ENCODE measurements at places on chromosomes 7 and 10. TPM values are rescaled to one million over a fixed set of nuclear protein-coding genes. Genes with fewer than 3 reads are reported as not detected.

DNA sequence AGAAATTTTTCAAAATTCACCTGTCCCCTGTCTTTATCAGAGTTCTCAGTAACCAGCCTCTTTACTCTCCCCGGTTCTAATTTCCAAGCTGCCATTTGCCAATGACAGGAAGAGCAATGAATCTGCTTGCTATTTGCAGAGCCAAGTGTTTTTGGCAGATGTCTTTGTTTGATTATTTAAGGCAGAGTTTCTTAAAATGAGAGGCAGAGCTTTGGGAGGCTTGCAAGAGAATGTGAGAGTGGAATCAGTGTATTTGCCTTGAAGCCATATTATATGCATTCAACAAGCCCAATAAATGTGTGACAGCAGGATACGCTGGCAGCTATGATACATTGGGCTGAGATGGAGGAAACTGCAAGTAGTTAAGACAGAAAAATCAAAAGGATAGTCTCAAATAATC lies 196.5 kb downstream of the PHF14 start:
- DNase-seq, result no peak

- no peak for DNase-seq
Observed at GRCh38 chr7:100895701-100895955, at the start of gene ACHE. Gene ACHE, minus strand, starts transcription at chr7:100895888. Its CDS starts 1,656 bp downstream, at chr7:100894232.

CDHR1 gene
- total RNA-seq, result 0.40 TPM

DNA sequence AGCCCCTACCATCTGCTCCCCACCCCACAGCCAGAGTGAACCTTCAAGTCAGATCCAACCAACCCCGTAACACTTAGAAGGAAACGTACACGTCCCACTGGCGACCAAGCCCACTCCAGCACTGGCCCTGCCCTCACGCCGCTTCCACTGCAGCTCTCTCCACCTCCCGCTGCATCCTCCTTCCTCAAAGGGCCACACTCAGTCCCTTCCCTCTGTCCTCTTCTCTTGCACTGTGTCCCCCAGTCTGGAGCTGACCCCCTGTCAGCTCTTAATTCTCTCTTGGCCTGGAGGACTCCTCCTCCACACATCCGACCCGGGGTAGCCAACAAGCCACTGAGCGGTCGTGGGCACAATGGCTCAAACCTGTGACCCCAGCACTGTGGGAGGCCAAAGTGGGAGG lies 85.8 kb downstream of the PROSER2 start:
- no peak for DNase-seq

GRCh38 chr7:159116581-159117339 lies 27.9 kb downstream of the VIPR2 start:
- DNase-seq, result no peak

AGBL3 gene
- 3.3 TPM for total RNA-seq

SFTPA1 gene
- not detected for total RNA-seq

AKR1D1 gene
- total RNA-seq, result not detected

GRCh38 chr7:118755067-118755625 lies 530.6 kb downstream of the ANKRD7 start:
- DNase-seq, result no peak

NKX6-2 gene
- total RNA-seq, result not detected

DNA sequence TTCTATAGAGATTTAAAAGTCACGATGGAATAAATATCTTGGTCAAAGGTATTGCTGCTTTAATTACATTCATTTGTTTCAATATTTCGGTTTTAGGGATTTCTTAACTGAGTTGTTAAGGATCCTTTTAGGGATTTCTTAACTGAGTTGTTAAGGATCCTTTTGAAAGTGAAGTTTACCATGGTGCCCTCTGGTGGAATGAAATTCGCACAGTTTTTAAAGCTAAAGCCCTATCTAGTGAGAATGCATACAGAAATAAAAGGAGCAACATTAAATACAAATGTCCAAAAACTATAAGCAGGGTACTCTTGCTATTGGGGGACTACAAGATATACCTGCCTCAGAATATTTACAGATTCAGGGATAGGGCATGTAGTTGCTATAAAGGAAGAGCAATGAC lies 193.7 kb downstream of the RNLS start:
- DNase-seq, result no peak

H2BK1 gene
- not detected for total RNA-seq

DNA sequence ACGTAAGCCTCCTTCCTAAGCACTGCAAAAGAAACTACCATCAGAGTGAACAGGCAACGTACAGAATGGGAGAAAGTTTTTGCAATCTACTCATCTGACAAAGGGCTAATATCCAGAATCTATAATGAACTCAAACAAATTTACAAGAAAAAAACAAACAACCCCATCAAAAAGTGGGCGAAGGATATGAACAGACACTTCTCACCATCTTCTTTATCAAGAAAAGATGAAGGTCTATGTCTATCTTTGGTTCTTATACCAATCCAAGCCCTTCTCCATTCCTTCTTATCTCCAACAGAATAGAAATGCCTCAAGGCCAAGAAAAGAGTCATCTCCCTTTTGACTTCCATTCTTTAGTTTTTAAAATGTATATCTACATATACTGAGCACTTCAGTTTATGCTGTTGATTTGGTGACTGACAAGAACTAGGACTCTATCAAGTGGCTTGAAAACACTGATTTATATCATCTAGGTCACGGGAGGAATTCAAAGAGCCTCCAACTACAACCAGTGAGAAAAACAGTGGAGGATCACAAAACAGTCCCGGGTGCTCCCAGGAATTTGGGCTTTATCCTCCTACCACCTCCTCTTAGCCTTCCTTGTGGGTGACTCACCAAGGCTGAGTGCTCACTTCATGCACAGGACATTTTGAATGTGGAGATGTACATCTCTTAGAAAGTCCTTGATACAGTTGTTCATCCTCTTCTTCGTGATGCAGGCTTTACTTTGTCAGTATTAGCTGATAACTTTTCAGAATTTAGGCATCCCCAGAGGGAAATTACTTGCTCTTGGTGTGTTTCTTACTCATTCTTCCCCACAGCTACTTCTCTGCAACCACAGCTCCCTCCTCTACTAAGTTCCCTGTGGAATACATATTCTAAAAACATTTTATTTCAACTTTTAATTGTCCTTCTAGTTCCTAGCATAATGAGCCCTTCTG lies 15.4 kb downstream of the TAS2R41 start:
- no peak for DNase-seq

GRCh38 chr10:97069576-97070362 lies 116.0 kb downstream of the SLIT1 start:
- DNase-seq, result peak; percentile 61

DNA sequence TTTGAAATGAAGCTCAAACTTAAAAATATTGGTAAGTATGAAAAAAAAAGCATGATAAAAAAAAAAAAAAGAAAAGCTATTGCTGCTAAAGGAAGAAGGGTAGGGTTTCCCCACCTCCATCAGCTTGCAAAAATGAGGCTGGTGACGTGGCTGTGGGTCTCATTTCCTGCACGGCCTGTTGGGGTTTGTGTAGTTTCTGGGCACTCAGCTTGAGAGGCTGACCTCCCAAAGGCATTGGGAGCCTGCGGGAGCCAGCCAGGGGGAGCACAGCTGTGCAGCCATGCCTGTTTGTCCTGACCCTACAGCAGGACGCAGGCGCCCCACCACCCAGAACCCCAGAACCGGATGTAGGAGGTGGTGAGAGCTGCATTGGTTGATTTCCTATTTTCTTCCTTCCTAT lies 48.8 kb upstream of the CARD11 start:
- peak; percentile 91 for DNase-seq

CALCR gene
- not detected for total RNA-seq

ASB10 gene
- not detected for total RNA-seq

- DNase-seq, result no peak
Observed at GRCh38 chr7:15620491-15621185, 58.8 kb upstream of the AGMO start.

DNA sequence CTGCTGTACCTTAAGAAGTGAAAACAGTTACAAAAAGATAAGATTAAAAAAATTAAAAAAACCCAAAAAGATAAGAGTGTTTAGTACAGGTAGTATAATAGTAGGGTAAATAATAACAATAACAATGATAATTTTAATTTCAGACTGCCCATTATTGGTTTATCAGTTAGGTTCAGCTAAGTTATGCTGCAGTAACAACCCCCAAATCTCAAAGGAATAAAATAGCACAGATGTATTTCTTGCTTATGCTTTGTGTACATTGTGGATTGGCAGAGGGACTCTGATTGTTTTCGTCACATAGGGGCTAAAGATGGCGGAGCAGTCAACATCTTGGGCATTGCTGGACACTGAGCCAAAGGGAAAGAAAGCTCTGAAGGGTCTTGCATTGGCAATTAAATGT lies 264.6 kb downstream of the LRMDA start:
- DNase-seq, result no peak

DNA sequence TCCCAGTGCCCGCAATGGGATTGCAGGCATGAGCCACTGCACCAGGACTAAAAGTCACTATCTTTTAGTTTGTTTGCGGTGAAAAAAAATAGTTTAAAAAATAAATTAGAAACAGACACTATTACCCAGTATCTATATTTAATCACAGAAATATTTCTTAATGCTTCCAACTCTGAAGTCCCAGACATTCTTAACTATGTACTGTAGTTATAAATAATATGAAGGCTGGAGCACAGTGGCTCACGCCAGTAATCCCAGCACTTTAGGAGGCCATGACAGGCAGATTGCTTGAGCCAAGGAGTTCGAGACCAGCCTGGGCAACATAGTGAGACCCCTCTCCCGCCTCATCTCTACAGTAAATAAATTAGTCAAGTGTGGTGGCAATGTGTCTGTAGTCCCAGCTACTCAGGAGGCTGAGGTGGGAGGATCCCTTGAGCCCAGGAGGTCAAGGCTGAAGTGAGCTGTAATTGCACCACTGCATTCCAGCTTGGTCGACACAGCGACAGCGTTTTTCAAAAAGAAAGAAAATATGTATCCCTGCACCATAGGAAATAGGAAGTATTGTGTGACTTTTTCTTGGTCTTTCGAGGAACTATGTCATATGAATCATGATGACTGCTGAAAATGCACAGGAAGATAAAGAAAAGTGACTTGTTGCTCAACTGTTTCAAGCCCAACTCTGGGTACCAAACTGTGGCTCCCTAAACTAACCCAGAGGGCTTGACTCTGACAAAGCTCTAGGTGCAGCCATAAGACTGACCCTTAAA lies 74.9 kb upstream of the STEAP1B start:
- DNase-seq, result no peak

- DNase-seq, result no peak
Observed at GRCh38 chr7:77327067-77327931, 88.8 kb downstream of the GSAP start.

- no peak for DNase-seq
Observed at GRCh38 chr10:120131183-120131582, 238.7 kb downstream of the SEC23IP start.

IGFBP1 gene
- not detected for total RNA-seq

DNA sequence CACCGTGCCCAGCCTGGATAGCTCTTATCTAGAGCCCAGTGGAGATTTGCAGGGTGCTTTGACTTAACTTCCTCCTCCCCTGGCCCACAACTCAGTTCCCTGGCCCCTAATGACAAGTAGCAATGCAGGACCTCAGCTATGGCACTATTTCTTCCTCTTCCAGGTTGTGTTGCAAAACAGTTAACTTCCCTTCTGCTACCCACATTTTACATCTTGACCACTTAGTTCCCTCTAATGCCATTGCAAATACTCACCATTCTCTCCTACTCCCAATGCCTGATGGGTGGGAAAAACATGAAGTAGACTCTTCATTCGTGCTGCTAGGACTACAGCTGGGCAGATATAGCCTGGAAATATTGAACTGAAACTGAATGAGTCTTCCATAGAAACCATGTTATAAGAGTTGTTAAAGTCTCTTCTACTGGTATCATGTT lies 39.1 kb upstream of the FGL2 start:
- DNase-seq, result no peak

GRCh38 chr7:92072121-92072520 lies 62.2 kb downstream of the CYP51A1 start:
- DNase-seq, result no peak

SHH gene
- total RNA-seq, result not detected

- DNase-seq, result peak; percentile 40
Observed at GRCh38 chr7:129169171-129169671, 19.2 kb upstream of the SMO start.

- DNase-seq, result no peak
Observed at GRCh38 chr7:92052684-92053083, 81.6 kb downstream of the CYP51A1 start.

GNG11 gene
- not detected for total RNA-seq

DNA sequence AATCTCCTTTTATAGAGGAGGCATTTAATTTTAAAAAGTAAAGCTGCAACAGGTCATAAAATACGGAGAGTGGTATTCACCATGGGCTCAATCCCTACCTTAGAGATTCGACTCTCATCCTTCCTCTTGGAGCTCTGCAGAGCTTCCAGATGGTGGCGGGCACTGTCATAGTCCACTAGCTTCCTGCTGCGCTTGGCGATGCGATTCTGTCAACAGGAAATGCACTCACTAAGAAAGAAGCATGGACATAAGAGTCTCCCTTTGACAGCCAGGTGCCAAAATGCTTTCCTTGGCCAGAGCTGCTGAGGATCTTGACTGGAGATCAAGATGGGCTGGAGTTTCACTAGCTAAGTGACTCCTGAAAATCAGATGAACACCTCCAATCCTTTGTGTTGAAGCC lies 154.4 kb downstream of the AMPH start:
- no peak for DNase-seq

DNA sequence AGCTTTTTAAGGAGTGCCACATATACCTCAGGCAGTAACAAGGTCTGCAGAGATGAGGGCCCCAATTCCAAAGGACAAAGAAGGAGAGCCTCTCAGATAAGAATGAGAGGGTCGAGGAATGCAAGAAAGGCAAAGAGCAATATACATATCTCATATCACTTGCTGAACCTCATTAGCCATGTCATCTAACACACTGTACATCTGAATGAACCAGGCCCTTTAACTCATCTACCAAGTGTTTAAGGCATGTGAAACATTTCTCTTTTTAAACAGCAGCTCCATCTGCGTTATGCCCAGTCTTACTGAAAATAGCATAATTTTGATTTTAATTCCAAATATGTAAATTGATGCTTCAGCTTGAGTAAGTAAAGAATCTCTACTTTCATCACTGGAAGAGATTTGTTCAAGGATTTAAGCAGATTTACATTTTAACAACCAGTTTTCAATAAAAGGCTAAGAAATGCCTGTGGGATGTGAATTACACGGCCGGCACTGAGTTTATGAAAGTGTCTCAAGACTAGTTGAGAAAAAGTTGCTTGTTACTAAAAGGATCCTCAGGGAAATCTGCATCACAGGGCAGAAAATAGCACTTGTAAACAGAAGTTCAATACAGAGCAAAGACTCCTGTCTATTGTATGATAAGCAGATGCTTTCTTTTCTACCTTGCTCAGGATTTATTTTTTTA lies 123.8 kb upstream of the SLC26A5 start:
- no peak for DNase-seq

GRCh38 chr10:7855205-7855604 lies 36.9 kb downstream of the TAF3 start:
- no peak for DNase-seq

PRLHR gene
- total RNA-seq, result not detected

- peak; percentile 49 for DNase-seq
Observed at GRCh38 chr10:78630944-78631838, 437.6 kb upstream of the ZMIZ1 start.

DNA sequence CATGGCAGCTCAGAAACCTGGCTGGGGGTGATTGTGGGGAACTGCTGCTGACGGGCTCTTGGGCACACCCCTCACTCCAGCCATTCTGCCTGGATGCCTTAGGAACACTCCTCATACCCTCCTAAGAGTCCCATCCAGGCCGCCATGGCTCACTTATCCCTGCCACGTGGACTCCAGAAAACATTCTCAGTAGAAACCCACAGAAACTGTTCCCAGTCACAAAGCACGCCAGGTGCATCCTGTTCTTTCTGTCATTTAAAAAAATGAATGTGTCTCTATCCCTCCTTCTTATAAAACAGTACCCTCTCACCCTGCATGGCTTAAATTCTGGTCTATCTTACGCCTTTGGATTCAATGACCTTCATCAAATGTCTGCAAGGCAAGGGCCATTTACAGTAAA lies 177.7 kb downstream of the CUX1 start:
- no peak for DNase-seq

GRCh38 chr7:26379711-26380110 lies 88.0 kb downstream of the SNX10 start:
- DNase-seq, result no peak
